ENCODE measurements at places on chromosomes 13 and 19.
A peak's percentile ranks its signal among the peaks of the same experiment; 100 is the strongest.

GRCh38 chr13:38990693-38991092, at the start of gene STOML3:
STOML3 (minus strand) TSS chr13:38990831; CDS start chr13:38990721, 110 bp downstream.
- H3K27ac ChIP-seq, result no peak within 1 kb of the TSS
- H3K36me3 ChIP-seq, result no peaks in the 10 kb centered on the region
- peaks cover 10% of the 10 kb centered on the region for H3K4me1 ChIP-seq
- DNase-seq, result no peak
- H3K27me3 ChIP-seq, result no peaks in the 10 kb centered on the region

DNA sequence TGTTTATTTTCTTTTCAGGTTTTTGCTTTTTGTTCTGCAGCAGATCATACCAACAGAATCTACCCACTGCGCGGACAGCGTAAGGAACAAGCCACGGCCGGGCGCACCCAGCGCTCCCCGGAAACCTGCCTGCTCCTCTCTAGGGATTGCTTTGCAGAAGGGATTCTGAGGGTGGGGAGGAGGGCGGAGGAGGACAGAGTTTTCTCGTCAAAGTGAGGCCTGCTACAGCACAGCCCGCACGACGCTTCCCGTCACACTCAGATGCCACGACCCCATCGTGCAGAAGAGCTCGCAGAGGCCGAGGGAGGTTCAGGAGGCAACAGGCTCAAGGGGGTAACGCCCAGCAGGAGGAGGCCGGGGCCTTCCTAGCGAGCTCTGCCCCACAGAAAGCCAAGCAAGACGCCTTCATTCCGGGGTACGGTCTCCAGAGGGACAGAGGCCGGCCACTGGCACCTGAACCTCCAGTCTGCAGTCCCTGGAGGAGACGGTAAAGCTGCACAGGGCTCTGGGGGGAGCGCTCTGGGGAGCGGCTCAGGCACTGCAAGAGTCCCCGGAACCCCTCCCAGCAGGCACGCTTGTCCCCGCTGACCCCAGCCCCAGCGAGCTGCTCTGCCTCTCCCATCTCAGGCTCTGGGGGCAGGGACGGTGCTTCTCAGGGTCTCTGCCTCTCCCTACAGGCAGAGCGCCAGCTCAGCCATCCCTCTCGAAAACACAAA, 6.9 kb downstream of the REXO1 start:
- no peaks in the 10 kb centered on the region for H3K4me1 ChIP-seq
- H3K36me3 ChIP-seq, result no peaks in the 10 kb centered on the region

DNA sequence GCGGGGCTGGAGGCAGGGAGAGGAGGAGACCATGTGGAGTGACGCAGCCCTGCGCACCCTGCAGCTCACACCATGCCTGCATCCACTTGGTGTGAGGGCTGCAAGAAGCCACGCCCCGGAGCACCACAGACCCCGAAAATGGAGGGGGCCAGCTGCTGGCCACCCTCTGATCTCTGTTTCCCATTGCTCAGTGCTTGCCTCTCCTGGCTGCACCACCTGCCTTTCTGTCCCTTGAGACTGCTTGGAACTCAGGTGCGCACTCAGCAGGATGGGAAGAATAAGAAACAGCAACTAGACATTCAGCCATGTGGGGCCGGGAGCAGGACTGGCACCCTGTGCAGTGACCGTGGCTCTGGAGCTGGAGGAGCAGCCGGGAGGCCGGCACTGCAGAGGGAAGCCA, 64.0 kb downstream of the ANKRD10 start:
- no peak overlapping the region for H3K27ac ChIP-seq
- no peak for DNase-seq
- H3K4me1 ChIP-seq, result peaks cover 21% of the 10 kb centered on the region
- no peaks in the 10 kb centered on the region for H3K27me3 ChIP-seq
- H3K36me3 ChIP-seq, result no peaks in the 10 kb centered on the region

- no peak for DNase-seq
- H3K27ac ChIP-seq, result no peak overlapping the region
- H3K36me3 ChIP-seq, result no peaks in the 10 kb centered on the region
- H3K4me3 ChIP-seq, result no peak overlapping the region
Measured at GRCh38 chr19:752652-753517, 2.0 kb downstream of the MISP start.

- H3K27ac ChIP-seq, result no peak overlapping the region
- no peak for DNase-seq
- no peaks in the 10 kb centered on the region for H3K27me3 ChIP-seq
- no peaks in the 10 kb centered on the region for H3K36me3 ChIP-seq
Measured at GRCh38 chr19:29700498-29700897, 14.6 kb downstream of the C19orf12 start.

- H3K4me1 ChIP-seq, result peaks cover 9% of the 10 kb centered on the region
- no peak for DNase-seq
- H3K27ac ChIP-seq, result no peak overlapping the region
Measured at GRCh38 chr13:42181381-42181953, 90.5 kb upstream of the AKAP11 start.

- no peaks in the 10 kb centered on the region for H3K4me1 ChIP-seq
- H3K27me3 ChIP-seq, result no peaks in the 10 kb centered on the region
- no peaks in the 10 kb centered on the region for H3K36me3 ChIP-seq
- no peak for DNase-seq
Measured at GRCh38 chr13:80454245-80454644, 113.3 kb upstream of the SPRY2 start.

GRCh38 chr19:56491399-56491798, 14.3 kb upstream of the ZNF667 start:
- DNase-seq, result peak; percentile 41
- peaks cover 10% of the 10 kb centered on the region for H3K4me1 ChIP-seq
- peak overlapping the region; percentile 74 for H3K27ac ChIP-seq
- H3K36me3 ChIP-seq, result no peaks in the 10 kb centered on the region
- H3K27me3 ChIP-seq, result no peaks in the 10 kb centered on the region
- peak overlapping the region; percentile 26 for H3K4me3 ChIP-seq

- H3K27me3 ChIP-seq, result no peaks in the 10 kb centered on the region
- H3K36me3 ChIP-seq, result no peaks in the 10 kb centered on the region
- H3K4me3 ChIP-seq, result no peak overlapping the region
Measured at GRCh38 chr13:109954441-109954840, 168.1 kb upstream of the IRS2 start.

GRCh38 chr13:106534639-106535551, 567 bp downstream of the EFNB2 start:
- no peak overlapping the region for H3K27ac ChIP-seq
- peaks cover 29% of the 10 kb centered on the region for H3K27me3 ChIP-seq
- no peaks in the 10 kb centered on the region for H3K36me3 ChIP-seq
- H3K4me3 ChIP-seq, result peak overlapping the region; percentile 58

DNA sequence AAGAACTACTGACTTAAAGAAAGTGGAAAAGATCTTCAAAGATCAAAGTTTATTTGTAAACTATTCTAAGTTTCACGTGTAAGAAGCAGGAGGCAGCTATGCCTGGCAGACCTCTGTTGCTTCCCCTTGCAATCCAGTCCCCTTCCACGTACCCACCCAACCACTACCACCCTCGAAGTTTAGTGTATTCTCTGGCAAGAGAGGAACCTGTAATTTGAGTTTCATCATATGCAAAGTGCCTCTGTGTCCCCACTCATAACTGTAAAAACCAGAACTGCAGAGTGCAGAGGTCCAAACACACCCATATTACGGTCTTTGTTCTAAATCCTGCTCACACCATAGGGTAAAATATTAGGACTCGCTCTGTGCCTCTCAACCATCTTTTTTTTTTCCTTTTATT, 75.8 kb upstream of the FRY start:
- no peaks in the 10 kb centered on the region for H3K27me3 ChIP-seq
- DNase-seq, result no peak
- H3K36me3 ChIP-seq, result peaks cover 6% of the 10 kb centered on the region
- H3K27ac ChIP-seq, result no peak overlapping the region
- no peak overlapping the region for H3K4me3 ChIP-seq

DNA sequence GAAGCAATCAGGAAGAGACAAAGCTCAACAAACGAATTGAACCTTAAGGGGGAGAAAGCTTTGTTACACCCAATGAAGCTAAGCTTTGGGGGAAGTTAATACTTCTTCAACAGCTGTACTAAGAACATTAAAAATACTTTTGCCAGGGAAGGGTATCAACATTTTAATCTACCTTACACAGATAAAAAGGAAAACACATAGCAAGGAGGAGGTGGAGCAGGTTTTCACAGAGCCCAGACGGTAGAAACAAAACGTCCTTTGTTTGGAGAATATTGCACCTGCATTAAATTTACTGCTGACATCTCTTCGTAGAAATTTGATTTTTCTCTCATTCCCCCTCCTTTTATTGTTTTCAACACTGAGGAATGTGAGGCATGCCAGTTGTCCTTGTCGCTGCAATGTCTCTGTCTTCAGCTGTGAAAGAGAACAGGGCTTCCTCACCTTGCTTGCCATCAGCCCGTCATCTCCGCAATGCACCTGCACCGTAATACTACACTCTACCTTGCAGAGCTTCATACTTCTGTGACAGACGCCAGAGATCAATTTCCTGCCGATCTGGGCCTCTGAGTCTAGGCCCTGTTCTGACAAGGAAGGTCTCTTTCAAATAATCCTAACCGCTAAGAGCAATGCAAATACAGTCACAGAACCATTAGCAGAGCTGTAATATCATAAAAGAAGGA, 270.8 kb downstream of the SPRY2 start:
- no peak overlapping the region for H3K4me3 ChIP-seq
- H3K4me1 ChIP-seq, result peaks cover 11% of the 10 kb centered on the region
- H3K36me3 ChIP-seq, result no peaks in the 10 kb centered on the region
- H3K27me3 ChIP-seq, result no peaks in the 10 kb centered on the region
- peak; percentile 61 for DNase-seq
- H3K27ac ChIP-seq, result no peak overlapping the region

GRCh38 chr19:48445256-48445605, 552 bp upstream of the GRWD1 start:
- peak overlapping the region; percentile 86 for H3K4me3 ChIP-seq
- H3K36me3 ChIP-seq, result peaks cover 19% of the 10 kb centered on the region
- peaks cover 30% of the 10 kb centered on the region for H3K27me3 ChIP-seq

DNA sequence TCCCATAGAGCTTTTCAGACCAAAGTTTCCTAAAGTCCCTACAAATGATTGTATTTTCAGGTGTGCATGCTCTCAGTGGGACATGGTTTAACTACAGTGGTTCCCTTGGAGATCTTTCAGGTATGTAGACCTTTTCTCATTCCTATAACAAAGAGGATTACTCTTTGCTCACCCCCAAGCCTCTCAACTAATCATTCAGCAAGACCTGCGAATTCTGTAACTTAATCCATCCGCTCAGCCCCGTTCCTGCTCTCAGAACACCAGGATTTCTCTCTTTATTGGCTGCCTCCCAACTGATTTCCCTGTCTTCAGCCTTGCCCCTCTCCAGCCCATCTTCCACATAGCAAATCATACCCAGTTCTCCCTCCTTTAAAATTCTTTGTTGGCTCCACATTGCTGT, 253.6 kb downstream of the MTUS2 start:
- H3K27ac ChIP-seq, result no peak overlapping the region
- peak; percentile 42 for DNase-seq
- H3K36me3 ChIP-seq, result no peaks in the 10 kb centered on the region
- H3K4me1 ChIP-seq, result peaks cover 13% of the 10 kb centered on the region

DNA sequence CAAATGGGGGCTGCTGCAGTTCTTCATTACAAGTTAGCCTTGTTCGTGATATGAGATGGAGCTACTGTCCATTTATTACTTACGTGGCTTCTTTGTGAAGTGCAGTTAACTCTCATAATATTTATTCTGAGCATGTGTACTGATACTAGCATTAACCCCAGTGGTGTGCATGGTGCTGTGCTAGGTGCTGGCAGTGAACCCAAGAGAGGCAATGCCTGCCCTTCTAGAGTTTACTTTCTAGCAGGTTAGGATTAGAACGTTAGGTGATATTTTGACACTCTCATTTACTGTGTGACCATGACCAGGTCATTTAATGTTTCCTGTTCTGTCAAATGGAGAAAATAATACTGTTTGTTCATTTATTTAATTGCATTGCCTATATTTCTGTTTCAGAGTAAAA, 16.9 kb downstream of the PIBF1 start:
- H3K36me3 ChIP-seq, result no peaks in the 10 kb centered on the region
- H3K4me3 ChIP-seq, result no peak overlapping the region
- no peaks in the 10 kb centered on the region for H3K4me1 ChIP-seq
- DNase-seq, result no peak
- H3K27me3 ChIP-seq, result no peaks in the 10 kb centered on the region

DNA sequence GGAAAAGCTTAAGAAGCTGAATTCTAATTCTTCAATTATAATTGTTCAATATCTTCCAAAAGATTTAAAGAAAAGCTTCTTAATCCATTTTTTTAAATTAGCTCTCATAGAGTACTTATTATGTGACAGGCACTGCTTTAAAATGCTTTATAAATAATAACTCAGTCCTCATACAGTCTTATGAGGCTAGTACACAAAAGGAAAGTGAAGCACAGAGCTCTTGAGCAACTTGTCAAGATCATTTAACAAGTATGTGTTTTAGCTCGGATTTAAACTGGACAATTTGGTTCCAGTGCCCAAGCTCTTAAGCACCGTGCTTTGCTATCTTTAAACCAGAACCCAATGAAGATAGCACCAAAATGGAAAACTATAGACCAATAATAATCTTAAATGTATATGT, 106.1 kb downstream of the DHRS12 start:
- H3K36me3 ChIP-seq, result no peaks in the 10 kb centered on the region
- H3K27ac ChIP-seq, result no peak overlapping the region
- DNase-seq, result no peak
- H3K4me3 ChIP-seq, result no peak overlapping the region

- H3K36me3 ChIP-seq, result no peaks in the 10 kb centered on the region
- DNase-seq, result no peak
- no peak overlapping the region for H3K4me3 ChIP-seq
- no peaks in the 10 kb centered on the region for H3K4me1 ChIP-seq
Measured at GRCh38 chr13:31377946-31378345, 178.2 kb downstream of the B3GLCT start.

DNA sequence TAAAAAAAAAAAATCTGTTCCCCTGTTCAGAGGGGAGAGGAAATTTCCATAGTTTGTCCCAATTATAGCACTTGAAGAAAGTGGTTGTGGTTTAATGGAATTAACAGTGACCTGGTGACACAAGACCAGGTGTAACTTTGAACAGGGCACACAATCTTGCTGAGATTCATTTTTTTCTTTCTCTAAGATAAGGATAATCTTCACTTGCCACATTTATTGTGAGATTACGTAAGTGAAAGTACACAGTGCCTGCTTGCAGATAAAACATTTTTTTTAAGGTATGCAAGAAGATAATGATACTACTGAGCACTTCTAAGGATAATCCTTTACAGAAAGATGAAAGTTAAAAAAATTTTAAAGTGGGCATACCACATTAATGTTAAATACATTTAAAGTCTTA, 448.1 kb downstream of the DIAPH3 start:
- no peaks in the 10 kb centered on the region for H3K27me3 ChIP-seq
- H3K36me3 ChIP-seq, result no peaks in the 10 kb centered on the region
- H3K4me3 ChIP-seq, result no peak overlapping the region
- no peak for DNase-seq
- H3K27ac ChIP-seq, result no peak overlapping the region

- peaks cover 42% of the 10 kb centered on the region for H3K4me1 ChIP-seq
- DNase-seq, result peak; percentile 69
- H3K36me3 ChIP-seq, result no peaks in the 10 kb centered on the region
- peak overlapping the region; percentile 78 for H3K4me3 ChIP-seq
Measured at GRCh38 chr19:8208119-8208921, 850 bp upstream of the CERS4 start.

GRCh38 chr13:63696055-63696454, 2280.4 kb upstream of the PCDH20 start:
- H3K4me3 ChIP-seq, result no peak overlapping the region
- no peak for DNase-seq
- H3K36me3 ChIP-seq, result no peaks in the 10 kb centered on the region
- no peaks in the 10 kb centered on the region for H3K27me3 ChIP-seq
- no peaks in the 10 kb centered on the region for H3K4me1 ChIP-seq

GRCh38 chr19:49094505-49095482, 9.5 kb downstream of the SNRNP70 start:
- H3K4me1 ChIP-seq, result no peaks in the 10 kb centered on the region
- no peaks in the 10 kb centered on the region for H3K27me3 ChIP-seq
- peaks cover 39% of the 10 kb centered on the region for H3K36me3 ChIP-seq
- H3K4me3 ChIP-seq, result no peak overlapping the region
- H3K27ac ChIP-seq, result no peak overlapping the region

GRCh38 chr13:41179593-41180250, 14.6 kb downstream of the KBTBD7 start:
- no peaks in the 10 kb centered on the region for H3K4me1 ChIP-seq
- H3K27ac ChIP-seq, result no peak overlapping the region
- H3K27me3 ChIP-seq, result no peaks in the 10 kb centered on the region
- no peak overlapping the region for H3K4me3 ChIP-seq

All from GM23338 (cell line).